Skeletal muscle cell (primary cell): ENCODE measurements at places on chromosomes 2 and 18.

- DNase-seq = no peak
These were observed 67.7 kb downstream of the ARHGAP28 start for GRCh38 chr18:6797171-6797570.

GRCh38 chr18:76357174-76357573 is 137.9 kb downstream of the ZNF516 start:
- DNase-seq = no peak

GRCh38 chr2:48107326-48107925 is 201.1 kb upstream of the FBXO11 start:
- DNase-seq = no peak

DNA sequence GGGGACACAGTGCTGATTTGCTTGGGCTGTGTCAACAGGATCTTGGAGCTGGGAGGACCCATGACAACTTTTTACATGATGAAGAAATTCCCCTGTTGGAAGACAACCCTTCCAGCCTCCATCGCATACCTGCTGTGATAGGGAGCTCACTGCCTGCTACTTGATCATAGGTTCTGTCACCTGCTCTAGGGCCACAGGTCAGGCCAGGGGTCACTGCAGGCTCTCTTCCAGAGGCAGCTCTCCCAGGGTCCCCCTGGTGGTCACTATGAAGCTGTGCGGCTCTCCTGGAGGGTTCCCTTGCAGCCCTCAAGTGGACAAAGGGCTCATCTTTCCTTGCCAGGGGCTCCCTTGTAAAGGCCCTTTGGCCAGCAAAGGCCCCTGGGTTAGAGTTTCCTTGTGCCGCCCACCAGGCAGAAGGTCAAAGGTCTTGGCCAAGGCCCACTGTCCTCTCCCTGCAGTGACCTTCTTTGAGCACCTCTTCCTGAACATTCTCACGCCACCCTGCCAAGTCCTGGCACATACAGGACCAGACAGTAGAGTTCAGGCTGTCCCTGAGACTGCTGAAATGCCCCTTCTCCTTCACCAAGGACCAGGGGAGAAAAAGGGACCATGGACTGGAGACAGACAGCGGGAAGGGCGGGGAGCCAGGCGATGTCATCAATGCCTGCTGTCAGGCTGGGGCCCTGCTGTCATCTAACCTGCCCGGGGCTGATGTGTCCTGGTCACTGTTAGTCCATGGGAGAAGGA is 345.1 kb downstream of the DYSF start:
- DNase-seq = no peak

- no peak for DNase-seq
These were observed 662.9 kb upstream of the ID2 start for GRCh38 chr2:8018956-8019355.

DNA sequence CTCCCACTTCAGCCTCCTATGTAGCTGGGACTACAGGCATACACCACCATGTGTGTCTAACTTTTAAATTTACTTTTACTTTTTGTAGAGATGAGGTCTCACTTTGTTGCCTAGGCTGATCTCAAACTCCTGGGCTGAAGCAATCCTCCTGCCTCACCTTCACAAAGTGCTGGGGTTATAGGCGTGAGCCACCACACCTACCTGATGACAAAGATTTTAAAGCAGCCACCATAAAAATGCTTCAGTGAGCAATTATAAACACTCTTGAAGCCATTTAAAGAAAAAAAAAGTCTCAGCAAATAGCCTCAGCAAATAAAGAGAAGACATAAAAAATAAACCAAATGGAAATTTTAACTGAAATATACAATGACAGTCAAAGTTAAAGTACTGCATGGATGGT is 35.6 kb downstream of the MRPS5 start:
- no peak for DNase-seq
